ENCODE measurements at places on chromosomes 12 and 14.

GRCh38 chr14:89549381-89550125 lies 132.5 kb upstream of the FOXN3 start:
- DNase-seq = no peak

DNA sequence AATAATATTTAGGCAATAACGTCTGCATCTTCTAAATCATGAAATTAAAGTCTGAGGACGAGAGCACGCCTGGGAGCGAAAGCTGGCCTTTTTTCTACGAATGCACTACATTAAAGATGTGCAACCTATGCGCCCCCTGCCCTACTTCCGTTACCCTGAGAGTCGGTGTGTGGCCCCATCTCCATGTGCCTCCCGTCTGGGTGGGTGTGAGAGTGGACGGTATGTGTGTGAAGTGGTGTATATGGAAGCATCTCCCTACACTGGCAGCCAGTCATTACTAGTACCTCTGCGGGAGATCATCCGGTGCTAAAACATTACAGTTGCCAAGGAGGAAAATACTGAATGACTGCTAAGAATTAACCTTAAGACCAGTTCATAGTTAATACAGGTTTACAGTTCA lies 19.3 kb downstream of the CKB start:
- no peak for DNase-seq

- no peak for DNase-seq
These were observed 28.4 kb downstream of the SLC38A1 start for GRCh38 chr12:46240436-46240835.

DNA sequence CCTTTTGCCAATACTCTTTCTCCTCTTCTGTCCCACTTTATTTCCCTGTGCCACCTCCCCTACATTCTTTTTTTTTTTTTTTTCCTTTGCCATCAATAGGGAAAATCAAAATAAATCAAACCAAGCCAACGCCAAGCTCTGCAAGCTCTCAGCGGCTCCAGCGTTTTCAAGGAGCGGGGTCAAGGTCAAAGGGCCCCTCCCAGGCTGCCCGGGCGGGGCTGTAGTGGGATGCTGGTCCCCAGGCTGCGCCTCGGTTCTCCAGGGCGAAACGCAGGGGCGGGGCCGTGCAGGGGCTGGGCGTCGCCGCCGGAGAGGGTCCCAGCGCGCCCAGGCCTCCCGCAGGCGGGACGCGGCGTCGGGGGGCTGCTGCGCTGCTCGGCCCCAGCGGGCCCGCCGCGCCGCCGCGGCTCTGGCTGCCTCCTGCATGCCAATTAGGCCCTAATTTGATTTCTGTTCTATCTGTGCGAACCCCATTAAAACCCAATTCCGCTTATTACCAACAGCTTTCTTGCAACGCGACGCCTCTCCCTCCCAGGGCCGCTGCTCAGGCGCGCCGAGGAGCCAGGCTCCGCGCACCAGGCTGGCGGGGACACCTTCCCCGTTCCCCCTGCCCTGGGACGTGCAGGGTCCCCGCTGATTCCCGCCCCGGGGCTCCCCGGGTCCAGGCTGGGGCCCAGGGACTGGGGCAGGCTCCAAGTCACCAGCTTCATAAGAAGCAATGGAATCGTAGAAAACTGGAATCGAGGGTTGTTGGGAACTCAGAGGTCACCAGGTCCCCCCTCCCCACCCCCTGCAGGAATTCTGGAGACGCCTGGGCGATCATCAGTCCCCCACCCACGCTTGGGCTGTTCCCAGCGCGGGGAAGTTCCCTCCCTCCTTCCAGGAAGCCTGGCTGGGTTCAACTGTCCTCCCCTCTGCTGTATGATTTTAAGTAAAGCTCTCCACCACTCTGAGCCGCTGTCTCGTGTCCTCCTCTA lies 50.7 kb upstream of the MAP1LC3B2 start:
- peak; percentile 18 for DNase-seq

GRCh38 chr14:102903248-102903888 lies 19.1 kb upstream of the AMN start:
- DNase-seq = no peak

DNA sequence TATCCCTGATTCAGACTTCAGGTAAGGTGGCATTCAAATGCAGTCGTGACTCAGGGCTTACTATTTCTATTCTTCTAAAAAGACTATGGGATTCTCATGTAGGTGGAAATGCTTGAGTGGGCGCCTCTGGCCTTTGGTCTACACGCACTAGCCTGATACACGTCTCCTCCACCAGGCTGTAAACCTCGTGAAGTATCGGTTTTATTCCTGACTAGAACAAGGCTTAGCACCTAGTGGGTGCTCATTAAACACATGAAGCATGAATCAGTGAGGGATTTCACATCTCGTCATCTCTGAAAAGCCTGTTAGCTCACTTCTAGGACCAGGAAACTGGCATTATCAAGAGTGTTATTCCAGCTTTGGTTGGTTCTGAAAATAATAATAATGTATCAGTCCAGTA lies 17.7 kb upstream of the HNF1A start:
- DNase-seq = no peak

DNA sequence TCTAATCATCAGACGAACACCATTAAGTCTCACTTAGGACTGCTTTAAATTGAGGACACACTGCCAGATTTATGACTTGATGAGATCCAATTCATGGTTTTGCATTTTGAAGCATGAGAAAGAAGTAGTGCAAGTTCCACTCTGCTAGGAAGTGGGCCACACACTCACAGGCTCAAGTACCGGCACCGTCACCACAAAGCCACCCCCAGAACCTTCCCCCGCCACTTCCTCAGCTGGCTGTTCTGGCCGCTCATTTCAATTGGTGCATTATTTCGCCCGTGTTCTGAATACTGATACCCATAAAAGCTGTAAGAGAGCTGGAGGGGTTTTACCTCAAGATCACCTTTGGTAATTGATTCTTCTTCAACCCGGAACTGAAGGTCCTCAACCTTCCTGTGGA lies 70.1 kb downstream of the CLIP1 start:
- no peak for DNase-seq

- DNase-seq = no peak
These were observed 947 bp upstream of the LRRC9 start for GRCh38 chr14:59918824-59919569.

DNA sequence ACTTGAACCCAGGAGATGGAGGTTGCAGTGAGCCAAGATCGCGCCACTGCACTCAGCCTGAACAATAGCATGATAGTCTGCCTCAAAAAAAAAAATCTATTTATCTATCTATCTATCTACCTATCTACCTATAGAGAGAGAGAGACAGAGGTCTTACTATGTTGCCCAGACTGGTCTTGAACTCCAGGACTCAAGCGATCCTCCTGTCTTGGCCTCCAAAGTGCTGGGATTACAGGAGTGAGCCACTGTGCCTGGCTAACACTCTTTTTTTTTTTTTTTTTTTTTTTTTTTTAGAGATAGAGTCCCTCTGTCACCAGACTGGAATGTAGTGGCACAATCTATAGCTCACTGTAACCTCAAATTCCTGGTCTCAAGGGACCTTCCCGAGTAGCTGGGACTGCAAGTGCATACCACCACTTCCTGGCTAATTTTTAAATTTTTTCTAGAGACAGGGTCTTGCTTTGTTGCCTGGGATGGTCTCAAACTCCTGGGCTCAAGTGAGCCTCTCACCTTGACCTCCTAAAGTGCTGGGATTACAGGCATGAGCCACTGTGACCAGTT lies 1.9 kb downstream of the FAM186A start:
- no peak for DNase-seq

DNA sequence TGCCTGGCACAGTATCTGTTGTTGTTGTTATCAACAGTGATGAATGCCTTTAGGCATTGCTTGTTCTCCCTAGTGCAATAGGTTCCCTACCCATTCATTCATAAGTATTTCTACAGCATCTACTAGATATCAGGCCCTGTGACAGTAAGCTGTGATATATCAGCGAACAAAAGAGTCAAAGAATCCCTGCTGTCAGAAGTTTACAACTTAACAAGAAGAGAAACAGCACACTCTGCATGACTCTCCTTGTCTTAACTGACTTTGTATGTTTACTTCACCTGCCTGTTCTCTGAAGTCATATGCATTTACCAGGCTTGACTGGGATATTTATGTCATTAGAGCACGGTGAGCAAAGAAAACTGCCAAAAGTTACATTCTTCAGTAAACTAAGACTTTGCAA lies 452.2 kb upstream of the RPL10L start:
- no peak for DNase-seq

Measured in CD4-positive, alpha-beta T cell treated with Interferon gamma for 1 hour (primary cell).